Liver (tissue), 10 donors: ENCODE measurements at places on chromosomes 4 and X. TPM values are rescaled to one million over a fixed set of nuclear protein-coding genes. Genes with fewer than 3 reads are reported as not detected.

The ZNF630 gene
- 0.30 TPM for polyA plus RNA-seq

The NHSL2 gene
- 0.97 TPM for polyA plus RNA-seq

The SSX3 gene
- polyA plus RNA-seq: not detected

The RAB33A gene
- 0.59 TPM for polyA plus RNA-seq

DNA sequence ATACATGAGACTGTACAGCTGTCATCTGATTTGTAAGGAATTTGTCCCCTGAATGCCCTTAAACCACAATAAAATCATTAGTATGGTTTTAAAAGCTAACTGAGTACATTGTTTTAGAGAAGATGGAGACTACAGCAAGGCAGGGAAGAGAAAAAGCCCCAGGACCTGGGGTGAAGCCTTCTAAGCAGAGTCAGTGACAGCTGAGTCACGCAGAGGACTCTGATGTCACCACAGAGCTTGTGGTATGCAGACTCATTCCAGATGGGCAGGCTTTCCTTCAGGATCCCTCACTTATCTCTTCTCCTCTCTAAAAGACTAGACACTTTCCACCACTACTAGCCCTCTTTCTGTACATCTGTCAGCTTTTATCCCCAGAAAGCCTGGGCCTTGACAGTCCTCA lies 97.1 kb upstream of the ATOH1 start:
- no peak for DNase-seq
- H3K27me3 ChIP-seq: no peaks in the 10 kb centered on the region
- H3K4me3 ChIP-seq: no peak overlapping the region
- H3K27ac ChIP-seq: no peak overlapping the region
- no peaks in the 10 kb centered on the region for H3K36me3 ChIP-seq
- no peaks in the 10 kb centered on the region for H3K4me1 ChIP-seq

DNA sequence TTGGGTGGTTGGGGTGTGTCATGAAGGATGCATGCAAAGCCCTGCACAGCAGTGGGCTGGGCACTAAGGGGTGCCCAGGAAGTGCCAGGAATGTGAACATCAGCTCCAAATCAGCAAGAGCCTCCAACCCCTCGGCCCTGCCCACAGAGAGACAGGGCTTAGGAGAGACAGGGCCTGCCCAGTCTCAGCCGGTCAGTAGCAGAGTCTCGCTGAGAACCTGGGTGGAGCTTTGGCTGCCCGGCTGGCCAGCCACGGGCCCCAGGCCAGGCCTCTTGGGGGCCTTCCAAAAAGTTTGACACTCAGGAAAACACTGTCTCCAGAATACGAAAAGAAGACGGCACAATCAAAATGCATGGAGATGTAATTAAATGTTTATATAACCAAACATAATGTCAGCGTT lies 4.3 kb upstream of the MXD4 start:
- no peak for DNase-seq
- no peak overlapping the region for H3K27ac ChIP-seq
- no peaks in the 10 kb centered on the region for H3K27me3 ChIP-seq
- peaks cover 15% of the 10 kb centered on the region for H3K4me1 ChIP-seq
- H3K36me3 ChIP-seq: no peaks in the 10 kb centered on the region

DNA sequence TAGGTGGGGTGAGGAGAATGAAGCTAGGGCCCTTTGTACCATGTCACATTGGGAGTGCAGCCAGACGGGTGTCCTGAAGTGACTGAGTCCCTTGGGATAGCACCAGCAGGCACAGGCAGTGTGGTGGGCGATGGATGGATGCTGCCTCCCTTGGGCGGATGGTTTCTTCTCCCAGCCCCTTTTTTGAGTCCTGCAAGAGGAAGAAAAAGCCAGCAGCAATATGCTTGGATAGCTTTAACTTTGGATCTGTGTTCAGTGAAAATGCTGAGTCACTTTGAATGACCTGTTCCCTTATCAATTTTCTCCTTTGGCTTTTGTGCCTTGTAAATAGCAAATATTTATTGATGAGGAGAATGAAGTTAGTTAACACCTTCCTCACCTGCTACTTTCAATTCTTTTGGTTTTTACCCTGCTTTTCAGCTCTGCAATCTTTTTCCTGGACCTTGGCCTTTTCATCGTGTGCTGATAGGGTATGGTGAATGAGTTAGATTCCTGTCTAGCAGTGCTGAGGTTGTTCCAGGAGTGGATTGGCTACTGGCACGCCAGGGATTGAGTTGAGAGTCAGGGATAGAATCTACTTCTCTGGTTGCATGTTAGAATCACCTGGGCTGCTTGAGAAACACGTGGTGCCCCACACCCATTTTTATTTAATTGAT lies 10.2 kb downstream of the DCUN1D4 start:
- H3K27ac ChIP-seq: peak overlapping the region; percentile 53
- H3K4me1 ChIP-seq: peaks cover 62% of the 10 kb centered on the region
- H3K27me3 ChIP-seq: no peaks in the 10 kb centered on the region
- no peak for DNase-seq
- H3K36me3 ChIP-seq: no peaks in the 10 kb centered on the region

DNA sequence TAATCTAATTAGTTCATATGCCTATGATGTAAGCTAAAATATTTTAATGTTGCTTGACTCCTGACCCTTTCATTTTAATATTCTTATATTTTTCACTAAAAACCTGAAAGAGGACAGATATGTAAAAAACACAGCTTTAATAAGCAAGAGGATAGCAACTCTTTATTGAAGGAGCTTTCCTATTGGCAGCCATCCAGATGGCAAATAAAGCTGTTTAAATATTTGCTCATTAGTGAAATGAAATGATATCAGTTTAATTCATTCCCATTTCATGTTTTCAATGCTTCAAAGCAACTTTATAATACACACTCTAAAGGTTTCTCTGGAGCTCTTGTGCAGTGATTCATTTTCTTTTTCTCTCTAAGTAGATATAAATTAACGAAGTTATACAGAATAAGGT lies 473.4 kb downstream of the PCDH7 start:
- DNase-seq: no peak
- no peaks in the 10 kb centered on the region for H3K27me3 ChIP-seq
- H3K36me3 ChIP-seq: no peaks in the 10 kb centered on the region
- H3K27ac ChIP-seq: no peak overlapping the region
- H3K4me3 ChIP-seq: no peak overlapping the region

DNA sequence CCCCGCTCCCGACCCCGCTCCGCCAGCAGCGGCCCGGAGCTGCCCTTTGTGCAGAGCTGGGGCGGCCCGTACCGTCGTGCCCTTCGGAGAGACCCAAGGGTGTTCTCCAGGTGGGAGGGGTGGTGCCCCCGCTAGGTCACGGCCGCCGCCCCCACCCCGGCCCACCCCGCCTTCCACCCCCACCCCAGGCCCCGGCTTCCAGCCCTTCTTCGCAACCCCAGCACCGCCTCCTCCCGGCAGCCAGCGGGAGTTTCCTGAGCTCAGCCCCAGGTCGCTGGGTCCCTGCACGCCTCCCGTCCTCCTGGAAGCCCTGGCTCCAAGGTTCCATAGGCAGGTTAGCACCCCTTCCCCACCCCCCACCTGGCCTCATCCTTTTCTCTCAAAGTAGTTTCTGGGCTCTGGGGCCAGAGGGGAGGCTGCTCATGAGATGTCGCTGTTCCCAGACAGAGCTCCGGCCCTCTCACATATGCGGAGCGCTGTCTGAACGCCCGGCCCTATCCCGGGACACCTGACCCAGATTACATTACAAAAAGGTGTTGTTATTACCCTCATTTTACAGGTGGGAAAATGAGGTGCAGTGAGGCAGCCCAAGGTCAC lies 25.2 kb upstream of the FGFR3 start:
- DNase-seq: peak; percentile 58
- no peaks in the 10 kb centered on the region for H3K36me3 ChIP-seq
- H3K4me1 ChIP-seq: peaks cover 7% of the 10 kb centered on the region
- H3K27me3 ChIP-seq: no peaks in the 10 kb centered on the region
- peak overlapping the region; percentile 65 for H3K4me3 ChIP-seq

- DNase-seq: no peak
- H3K4me1 ChIP-seq: no peaks in the 10 kb centered on the region
- H3K4me3 ChIP-seq: no peak overlapping the region
- H3K27ac ChIP-seq: no peak overlapping the region
- H3K27me3 ChIP-seq: no peaks in the 10 kb centered on the region
- no peaks in the 10 kb centered on the region for H3K36me3 ChIP-seq
Measured at GRCh38 chrX:63961964-63962363, 176.9 kb upstream of the ARHGEF9 start.

DNA sequence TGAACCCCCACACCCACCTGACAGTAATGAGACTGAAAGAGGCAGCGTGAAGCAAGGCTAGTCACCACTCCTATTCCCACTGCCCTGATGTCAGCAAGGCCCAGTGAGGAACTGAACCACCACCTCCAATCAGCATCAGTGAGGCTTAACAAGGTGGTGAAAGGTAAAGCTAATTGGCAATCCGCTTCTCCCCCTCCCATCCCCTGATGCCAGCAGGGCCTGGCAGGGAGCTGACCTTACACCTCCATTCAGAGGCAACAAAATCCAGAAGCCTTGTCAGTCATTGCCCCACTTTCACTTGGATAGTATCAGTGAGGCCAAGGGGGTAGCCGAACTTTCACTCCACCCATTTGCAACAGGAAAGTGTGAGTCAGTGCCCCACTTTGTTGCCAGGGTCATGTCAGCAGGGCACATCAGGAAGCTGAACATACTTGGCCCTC lies 60.8 kb downstream of the AWAT2 start:
- H3K27me3 ChIP-seq: no peaks in the 10 kb centered on the region
- H3K4me3 ChIP-seq: no peak overlapping the region
- H3K27ac ChIP-seq: no peak overlapping the region

GRCh38 chr4:137063961-137064360 lies 468.3 kb downstream of the PCDH18 start:
- H3K36me3 ChIP-seq: no peaks in the 10 kb centered on the region
- H3K27me3 ChIP-seq: no peaks in the 10 kb centered on the region
- no peak overlapping the region for H3K4me3 ChIP-seq

- no peaks in the 10 kb centered on the region for H3K4me1 ChIP-seq
- no peaks in the 10 kb centered on the region for H3K27me3 ChIP-seq
- no peak overlapping the region for H3K27ac ChIP-seq
- no peak for DNase-seq
- no peak overlapping the region for H3K4me3 ChIP-seq
- no peaks in the 10 kb centered on the region for H3K36me3 ChIP-seq
Measured at GRCh38 chr4:145048817-145049216, 49.2 kb downstream of the ANAPC10 start.

GRCh38 chr4:76753814-76754213 lies 144.1 kb downstream of the SOWAHB start:
- no peaks in the 10 kb centered on the region for H3K4me1 ChIP-seq
- no peak for DNase-seq
- H3K27me3 ChIP-seq: no peaks in the 10 kb centered on the region
- no peak overlapping the region for H3K4me3 ChIP-seq
- peaks cover 27% of the 10 kb centered on the region for H3K36me3 ChIP-seq
- no peak overlapping the region for H3K27ac ChIP-seq

DNA sequence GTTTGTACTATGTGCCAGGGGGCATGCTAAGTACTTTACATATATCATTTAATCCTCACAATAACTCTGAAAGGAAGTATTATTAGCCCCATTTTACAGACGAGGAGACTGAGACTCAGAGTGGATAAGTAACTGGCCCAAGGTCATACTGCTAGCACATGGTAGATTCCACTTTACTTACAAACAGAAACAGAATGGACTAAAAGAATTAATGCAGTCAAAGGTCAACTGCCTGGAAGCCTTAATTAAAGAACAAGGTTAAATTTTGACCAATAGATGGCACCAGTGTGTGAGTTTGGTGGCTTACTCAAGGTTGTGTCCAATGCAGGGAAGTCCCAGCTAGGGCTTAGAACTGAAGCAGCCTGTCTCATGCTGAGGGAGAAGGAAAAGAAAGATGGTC lies 4.7 kb downstream of the RIPPLY1 start:
- DNase-seq: no peak
- H3K27me3 ChIP-seq: peaks cover 3% of the 10 kb centered on the region
- H3K4me1 ChIP-seq: peaks cover 39% of the 10 kb centered on the region
- no peak overlapping the region for H3K4me3 ChIP-seq

DNA sequence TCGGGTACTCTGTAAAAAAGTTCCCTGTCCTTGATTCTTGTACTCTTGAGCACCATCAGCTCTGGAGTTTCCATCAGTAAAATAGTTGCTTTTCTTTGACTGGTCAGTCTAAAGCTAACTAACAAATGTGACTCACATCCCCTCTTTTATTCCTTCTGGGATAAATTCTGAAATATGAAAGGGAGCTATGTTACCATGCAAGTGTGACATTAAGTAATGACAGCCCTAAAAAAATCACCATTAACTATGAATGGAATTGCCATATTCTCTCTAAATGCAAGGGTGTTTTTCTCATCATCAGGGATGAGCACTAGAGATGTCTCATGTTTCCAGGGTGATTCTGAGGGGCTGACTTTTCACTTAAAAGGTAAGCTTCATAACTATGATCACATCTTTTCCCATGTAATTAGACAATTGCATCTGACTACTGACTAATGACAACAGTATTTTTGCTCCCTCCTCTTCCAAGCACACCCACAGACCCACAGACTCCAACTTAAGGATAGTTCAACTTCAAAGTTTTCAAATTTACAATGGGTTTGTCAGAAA lies 26.9 kb upstream of the RASGEF1B start:
- H3K4me3 ChIP-seq: no peak overlapping the region
- no peaks in the 10 kb centered on the region for H3K36me3 ChIP-seq
- H3K27ac ChIP-seq: no peak overlapping the region
- no peak for DNase-seq
- H3K4me1 ChIP-seq: no peaks in the 10 kb centered on the region

DNA sequence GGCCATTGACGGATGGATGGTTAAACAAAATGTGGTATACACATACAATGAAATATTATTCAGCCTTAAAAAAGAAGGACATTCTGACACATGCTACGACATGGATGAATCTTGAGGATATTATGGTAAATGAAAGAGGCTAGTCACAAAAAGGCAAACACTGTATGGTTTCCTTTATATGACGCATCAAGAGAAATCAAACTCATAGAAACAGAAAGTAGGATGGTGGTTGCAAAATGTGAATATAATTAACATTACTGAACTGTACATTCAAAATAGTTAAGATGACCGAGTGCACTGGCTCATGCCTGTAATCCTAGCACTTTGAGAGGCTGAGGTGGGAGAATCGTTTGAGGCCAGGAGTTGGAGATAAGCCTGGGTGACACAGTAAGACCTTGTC lies 9.5 kb upstream of the CASK start:
- no peaks in the 10 kb centered on the region for H3K36me3 ChIP-seq
- DNase-seq: no peak
- no peaks in the 10 kb centered on the region for H3K27me3 ChIP-seq

GRCh38 chr4:6885953-6886557 lies 23.6 kb upstream of the TBC1D14 start:
- peak; percentile 37 for DNase-seq
- H3K4me3 ChIP-seq: no peak overlapping the region
- H3K27me3 ChIP-seq: no peaks in the 10 kb centered on the region
- peaks cover 17% of the 10 kb centered on the region for H3K36me3 ChIP-seq

GRCh38 chr4:33386764-33387163 lies 2666.6 kb downstream of the PCDH7 start:
- H3K4me3 ChIP-seq: no peak overlapping the region
- no peak overlapping the region for H3K27ac ChIP-seq
- no peaks in the 10 kb centered on the region for H3K27me3 ChIP-seq
- H3K4me1 ChIP-seq: no peaks in the 10 kb centered on the region
- no peaks in the 10 kb centered on the region for H3K36me3 ChIP-seq
